ENCODE measurements at places on chromosomes 4 and X.

DNA sequence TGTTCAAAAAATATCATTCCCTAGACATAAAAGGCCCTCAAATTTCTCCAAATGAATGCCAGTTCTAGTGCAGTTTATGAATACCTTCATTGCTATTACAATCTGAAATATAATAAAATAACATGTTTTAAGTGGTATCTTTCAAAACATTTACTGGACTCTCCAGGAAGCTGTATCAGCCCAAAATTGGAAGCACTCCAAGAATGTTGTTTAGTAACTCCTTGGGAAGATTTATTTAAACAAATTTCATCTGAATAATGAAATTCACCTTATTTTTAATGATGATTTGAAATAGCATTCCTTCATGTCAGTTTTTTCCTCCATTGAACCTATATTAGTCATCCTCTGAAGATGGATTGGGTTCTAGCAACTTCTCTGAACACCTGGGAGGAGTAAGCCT lies 217.2 kb upstream of the PCDH18 start:
- DNase-seq = no peak

DNA sequence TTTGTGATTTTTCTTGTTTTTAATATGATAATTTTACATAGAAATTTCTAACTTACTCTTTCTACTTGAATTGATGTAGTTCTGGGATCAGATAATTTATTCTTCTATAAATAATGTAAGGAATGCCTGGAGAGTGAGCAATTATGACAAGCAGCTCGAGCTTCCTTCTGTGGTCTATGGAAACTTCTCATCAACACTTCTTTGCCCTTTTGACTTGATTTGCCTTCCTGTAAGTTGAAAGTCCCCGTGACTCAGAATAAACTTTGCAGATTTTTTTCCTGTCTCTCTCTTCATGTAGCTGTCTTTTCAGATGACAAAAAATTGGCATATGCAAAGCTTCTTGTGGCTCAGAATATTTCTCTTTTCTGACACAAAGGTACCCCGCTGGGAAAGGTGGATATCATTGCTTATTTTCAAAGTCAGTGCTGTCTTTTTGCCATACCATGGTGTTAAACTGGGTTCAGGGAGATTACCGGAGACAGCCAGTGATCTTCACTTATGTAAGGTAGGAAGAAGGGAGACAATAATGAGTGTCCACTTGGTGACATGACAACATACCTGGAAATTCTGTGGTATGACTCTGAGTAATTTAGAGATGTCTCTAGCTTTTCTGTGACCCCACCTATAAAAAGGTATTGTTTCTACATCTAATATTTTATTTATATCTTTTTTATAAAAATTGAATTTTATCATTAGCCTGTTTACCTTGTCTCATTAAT lies 278.6 kb upstream of the GNPDA2 start:
- DNase-seq = no peak

DNA sequence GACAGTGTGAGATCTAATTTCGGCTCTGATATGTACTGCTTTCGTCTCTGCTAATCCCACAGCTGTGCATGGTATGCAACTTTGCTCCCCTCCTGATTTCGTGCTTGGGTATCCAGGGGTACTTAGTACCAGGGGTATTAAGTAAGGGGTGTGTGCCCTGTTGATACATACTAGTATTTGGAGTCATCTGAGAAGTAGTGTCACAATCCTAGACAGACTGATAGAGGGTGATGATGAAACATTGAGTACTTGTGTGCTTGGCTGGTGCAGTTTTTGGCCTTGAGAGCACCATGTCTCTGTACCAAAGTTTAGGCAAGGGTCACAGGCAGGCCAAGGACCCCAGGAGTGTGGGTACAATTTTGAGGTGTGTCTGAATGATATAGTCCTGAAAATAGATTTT lies 10.9 kb downstream of the GPAT3 start:
- no peak for DNase-seq

DNA sequence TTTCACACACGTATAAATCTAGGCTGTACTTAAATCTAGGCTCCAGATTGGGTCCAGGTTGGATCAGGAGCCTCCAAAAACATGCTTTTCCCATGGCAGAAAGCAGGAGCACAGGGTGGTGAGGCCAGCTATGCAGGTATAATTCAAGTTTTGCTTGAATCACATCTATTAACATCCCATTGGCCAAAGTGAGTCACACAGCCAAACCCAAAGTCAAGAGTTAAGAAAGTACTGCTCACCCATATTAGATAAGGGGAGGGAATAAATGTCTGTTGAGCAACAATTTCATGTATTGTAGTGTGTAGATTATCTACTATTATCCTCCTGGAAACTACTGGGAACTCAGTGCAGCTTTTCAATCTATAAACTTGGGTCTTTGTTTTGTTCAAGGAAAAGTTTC lies 12.8 kb downstream of the SUPT20HL2 start:
- no peak for DNase-seq

GRCh38 chrX:134632355-134632754 lies 25.9 kb downstream of the PLAC1 start:
- no peak for DNase-seq

GRCh38 chr4:101678180-101678579 lies 112.3 kb upstream of the BANK1 start:
- DNase-seq = no peak

- no peak for DNase-seq
Observed at GRCh38 chr4:72496119-72496518, 72.9 kb downstream of the ADAMTS3 start.

DNA sequence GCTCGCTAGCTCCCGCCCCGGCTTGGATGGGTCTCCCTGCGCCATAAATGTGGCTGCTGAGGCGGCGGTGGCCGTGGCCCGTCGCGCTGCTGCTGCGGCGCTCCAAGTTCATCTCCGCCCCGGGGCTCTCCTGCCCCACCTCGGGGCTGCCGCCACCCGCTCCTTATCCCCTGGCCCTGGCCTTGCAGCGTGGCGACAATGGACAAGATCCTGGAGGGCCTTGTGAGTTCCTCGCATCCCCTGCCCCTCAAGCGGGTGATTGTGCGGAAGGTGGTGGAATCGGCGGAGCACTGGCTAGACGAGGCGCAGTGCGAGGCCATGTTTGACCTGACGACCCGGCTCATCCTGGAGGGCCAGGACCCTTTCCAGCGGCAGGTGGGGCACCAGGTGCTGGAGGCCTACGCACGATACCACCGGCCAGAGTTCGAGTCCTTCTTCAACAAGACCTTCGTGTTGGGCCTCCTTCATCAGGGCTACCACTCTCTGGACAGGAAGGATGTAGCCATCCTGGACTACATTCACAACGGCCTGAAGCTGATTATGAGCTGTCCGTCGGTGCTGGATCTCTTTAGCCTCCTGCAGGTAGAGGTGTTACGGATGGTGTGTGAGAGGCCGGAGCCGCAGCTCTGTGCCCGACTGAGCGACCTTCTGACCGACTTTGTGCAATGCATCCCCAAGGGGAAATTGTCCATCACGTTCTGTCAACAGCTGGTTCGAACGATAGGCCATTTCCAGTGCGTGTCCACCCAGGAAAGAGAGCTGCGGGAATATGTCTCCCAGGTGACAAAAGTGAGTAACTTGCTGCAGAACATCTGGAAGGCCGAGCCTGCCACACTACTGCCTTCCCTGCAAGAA lies 763 bp downstream of the USP38 start:
- no peak for DNase-seq

GRCh38 chrX:11451151-11451550 lies 157.9 kb downstream of the AMELX start:
- no peak for DNase-seq

GRCh38 chr4:119937746-119938145 lies 128.9 kb downstream of the MAD2L1 start:
- DNase-seq = no peak

DNA sequence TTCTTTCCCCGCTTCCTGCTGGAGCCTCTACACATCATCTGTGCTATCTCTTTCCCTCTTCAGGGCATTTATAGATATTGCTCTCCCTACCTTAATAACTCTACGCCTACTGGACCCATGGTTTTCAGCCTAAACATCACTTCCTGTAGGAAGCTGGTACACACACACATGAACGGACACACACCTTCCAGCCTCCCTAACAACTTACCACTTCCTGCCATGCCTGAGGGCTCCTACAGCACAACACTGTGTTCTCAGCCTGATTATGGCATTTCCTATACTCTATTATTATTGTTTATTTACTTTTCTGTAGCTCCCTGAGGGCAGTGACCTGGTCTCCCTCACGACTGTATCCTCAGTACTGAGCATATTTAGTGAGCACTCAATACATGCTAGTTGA lies 163.6 kb upstream of the MAP3K15 start:
- no peak for DNase-seq

GRCh38 chrX:27968352-27968751 lies 12.9 kb downstream of the DCAF8L1 start:
- DNase-seq = no peak

GRCh38 chr4:11105715-11106114 lies 323.0 kb downstream of the HS3ST1 start:
- no peak for DNase-seq

GRCh38 chrX:116114999-116115398 lies 55.5 kb upstream of the AGTR2 start:
- DNase-seq = no peak

- no peak for DNase-seq
Observed at GRCh38 chrX:1750267-1750666, 135.4 kb downstream of the ASMT start.

GRCh38 chr4:137676357-137676998 lies 144.2 kb upstream of the PCDH18 start:
- no peak for DNase-seq

DNA sequence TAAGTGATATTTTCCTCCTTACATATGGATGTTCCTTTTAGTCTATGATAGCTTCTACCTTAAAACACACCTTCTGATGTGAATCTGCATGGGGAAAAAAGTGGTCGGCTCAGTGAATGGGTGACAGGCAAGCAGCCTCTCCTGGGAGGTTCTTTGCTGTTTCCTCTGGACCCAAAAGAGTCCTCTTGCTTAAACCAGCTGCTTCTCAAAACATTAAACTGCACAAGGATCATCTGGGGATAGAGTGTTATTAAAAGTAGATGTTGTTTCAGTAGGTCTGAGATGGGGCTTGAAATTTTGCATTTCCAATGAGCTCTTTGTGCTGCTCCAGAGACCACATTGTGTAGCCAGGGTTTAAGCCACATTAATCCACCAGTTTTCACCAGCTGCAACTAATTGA lies 452.9 kb downstream of the IL1RAPL1 start:
- DNase-seq = no peak

- no peak for DNase-seq
Observed at GRCh38 chr4:176817204-176817603, 24.5 kb upstream of the VEGFC start.

- no peak for DNase-seq
Observed at GRCh38 chr4:163591614-163592020, 97.1 kb downstream of the TMA16 start.

- no peak for DNase-seq
Observed at GRCh38 chr4:63105839-63106238, 1303.4 kb downstream of the TECRL start.

- DNase-seq = no peak
Observed at GRCh38 chrX:121666171-121666570, 618.8 kb downstream of the GLUD2 start.

DNA sequence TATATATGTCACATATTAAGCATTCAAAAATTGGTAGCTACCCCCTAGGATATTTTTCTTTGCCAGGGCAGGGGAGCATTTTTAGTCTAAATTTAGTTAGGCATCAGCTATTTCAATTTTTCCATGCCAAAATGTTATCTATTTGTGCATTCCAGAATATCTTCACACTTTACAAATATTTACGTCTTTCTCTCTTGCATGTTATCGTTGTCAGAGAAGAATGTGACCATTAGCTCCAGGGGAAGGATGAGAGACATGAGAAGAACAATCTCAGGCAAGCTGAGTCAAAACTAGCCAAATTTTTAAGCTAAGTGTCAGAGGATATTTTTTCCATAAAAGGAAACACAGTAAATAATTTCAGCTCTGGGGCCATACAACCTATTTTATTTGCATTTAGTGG lies 885.0 kb upstream of the EPHA5 start:
- no peak for DNase-seq

GRCh38 chr4:41638203-41638602 lies 100.2 kb downstream of the LIMCH1 start:
- DNase-seq = no peak

DNA sequence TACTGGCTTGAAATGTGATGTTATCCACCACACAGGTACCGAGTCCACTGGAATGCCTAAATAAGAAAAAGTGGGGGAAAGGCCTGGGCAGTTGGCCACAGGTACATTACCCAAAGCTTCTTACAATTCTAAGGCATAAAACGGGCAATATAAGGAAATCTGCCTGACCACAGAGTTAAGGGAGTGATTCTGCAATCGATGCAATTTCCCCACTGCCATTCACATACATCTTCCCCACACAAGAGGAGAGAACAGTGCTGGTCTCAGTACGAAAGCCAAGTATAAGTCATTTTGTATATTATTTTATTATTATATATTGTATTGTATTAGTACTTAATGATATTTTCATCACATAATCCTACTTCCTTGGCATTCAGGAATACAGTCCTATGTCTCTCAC lies 30.6 kb downstream of the RFC1 start:
- no peak for DNase-seq

DNA sequence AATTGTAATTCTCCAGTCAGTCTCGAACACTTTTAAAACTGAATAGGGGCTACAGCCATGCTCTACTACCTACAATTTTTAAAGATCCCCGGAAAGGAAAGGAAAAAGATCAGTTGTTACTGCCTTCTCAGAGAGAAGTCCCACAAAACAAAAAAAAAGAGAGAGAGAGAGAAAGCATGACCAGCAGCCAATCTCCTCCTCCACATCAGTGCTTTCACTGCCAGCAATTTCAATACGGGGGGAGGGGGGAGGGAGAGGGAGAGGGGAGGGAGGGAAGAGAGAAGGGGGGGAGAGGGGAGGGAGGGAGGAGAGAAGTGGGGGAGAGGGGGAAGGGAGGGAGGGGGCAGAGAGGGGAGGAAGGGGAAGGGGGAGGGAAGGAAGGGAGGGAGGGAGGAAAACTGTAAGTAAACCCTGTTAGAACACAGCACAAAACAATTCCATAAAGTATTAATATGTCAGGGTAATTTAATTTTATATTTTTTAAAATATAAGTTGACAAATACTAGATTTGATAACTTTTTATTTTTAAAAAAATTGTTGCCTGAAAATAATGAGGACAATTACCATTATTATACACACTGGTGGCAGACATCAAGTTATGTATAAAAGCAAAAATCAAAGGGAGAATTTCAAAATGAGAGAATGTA lies 108.0 kb downstream of the LRBA start:
- DNase-seq = no peak

DNA sequence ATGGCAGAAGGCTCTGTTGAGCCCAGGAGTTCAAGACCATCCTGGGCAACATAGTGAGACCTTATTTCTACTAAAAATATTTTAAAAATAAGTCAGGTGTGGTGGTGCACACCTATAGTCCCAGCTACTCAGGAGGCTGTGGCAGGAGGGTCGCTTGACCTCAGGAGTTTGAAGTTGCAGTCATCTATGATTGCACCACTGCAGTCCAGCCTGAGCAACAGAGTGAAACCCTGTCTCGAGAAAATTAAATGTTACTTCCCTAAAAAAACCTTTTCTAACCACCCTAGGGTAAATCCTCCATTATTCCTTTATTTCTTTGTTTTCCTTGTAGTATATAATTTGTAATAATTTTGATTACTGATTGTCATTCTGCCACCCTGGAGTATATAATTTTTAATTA lies 7.9 kb downstream of the FAM200B start:
- DNase-seq = no peak

- DNase-seq = no peak
Observed at GRCh38 chrX:4043951-4044350, 330.5 kb upstream of the PRKX start.

- no peak for DNase-seq
Observed at GRCh38 chrX:134025986-134026545, 40.7 kb upstream of the GPC3 start.
